ENCODE measurements at places on chromosomes 16 and 17.

DNA sequence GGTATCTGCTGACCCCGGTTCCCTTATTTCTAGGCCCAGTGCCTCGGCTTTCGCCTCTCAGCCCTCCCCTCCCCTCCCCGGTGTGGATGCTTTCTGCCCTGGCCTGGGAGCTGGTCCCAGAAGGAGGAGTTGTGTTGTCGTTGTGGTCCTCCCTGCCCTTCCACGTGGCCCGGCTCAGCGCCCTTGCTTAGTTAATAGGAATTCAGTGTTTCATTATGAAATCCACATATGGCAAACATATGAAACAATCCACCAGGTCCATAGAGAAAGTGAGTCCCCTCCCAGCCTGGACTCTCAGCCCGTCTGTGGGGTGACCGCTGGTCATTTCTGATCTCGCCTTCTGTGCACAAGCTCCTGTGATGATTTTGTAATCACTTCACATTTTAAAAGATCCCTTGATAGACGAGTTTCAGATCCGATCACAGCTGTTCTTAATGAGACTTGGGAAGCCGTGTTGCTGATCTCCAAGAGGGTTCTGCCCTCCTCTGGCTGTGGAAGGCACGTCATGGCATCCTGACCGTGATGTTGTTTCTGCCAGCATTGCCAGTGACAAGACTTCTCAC, 112.1 kb downstream of the BANP start:
- DNase-seq: no peak

DNA sequence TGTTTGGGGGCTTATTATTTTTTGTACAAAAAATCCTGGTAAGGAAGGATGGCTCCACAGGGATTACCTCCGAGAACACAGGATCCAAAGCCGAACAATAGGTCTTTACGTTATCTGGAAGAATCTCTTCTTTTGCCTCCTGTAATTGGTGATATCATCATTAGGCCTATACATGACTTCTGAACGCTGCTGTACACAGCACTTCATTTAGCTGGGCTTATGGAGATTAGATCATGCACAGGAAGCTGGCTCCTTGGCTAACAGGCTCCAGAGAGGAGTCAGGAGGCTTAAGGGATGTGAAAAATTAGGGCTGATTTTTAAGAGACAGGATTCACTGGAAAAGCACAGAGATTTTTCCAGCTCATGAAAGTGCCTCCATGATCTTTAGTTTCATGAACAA, 54.7 kb downstream of the TANGO6 start:
- DNase-seq: no peak

DNA sequence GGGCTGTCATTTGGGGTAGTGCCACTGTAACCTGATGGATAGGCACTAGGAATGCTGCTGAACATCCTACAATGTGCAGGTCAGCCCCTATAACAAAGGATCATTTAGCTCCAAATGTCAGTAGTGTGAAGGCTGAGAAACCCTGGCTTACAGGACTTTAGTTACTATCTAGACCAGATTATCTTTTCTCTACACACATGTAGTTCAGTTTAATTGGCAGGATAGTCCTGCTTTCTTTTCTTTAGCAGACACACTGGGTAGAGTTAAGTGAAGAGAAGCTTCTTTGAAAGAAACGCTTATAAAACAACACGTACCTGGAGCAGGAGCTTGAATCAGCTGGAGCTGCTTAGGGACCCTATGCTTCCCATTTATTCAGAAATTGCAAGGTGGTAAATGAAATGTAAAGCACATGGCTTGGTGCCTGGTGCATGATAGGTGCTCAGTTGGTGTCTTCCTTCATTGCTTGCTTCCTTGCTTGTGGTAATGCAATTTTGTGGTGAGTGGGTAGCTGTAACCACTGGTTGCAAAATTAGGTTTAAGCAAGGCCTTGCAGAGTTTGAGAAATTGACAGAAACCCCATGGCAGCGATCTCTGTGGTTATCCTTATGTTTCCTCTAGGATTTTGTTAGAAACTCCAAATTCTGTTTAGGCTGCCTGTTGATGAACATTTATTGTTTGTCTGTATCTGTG, 9.4 kb downstream of the METTL9 start:
- DNase-seq: peak; percentile 38

GRCh38 chr16:84521497-84521770, 17.0 kb upstream of the MEAK7 start:
- no peak for DNase-seq

DNA sequence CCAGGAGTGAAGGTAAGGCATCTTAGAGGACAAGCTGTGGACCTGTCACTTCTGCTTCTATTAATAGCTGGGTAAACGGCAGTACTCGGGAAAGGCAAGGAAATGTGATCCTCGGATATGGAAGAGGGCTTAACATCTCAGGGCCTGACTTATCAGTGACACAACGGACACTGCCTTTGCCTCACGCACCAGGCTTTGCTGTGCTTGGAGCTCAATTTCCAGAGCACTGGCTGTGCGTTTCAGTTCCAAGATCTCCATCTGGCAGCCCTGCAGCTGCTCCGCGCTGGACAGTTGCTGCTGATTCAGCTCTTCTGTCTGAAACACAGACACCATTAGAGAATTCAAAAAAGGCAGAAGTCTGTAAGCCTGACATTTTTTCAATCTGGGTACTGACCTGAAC, 3.5 kb downstream of the KRT40 start:
- no peak for DNase-seq
